ENCODE measurements at places on chromosomes 6 and 20.

DNA sequence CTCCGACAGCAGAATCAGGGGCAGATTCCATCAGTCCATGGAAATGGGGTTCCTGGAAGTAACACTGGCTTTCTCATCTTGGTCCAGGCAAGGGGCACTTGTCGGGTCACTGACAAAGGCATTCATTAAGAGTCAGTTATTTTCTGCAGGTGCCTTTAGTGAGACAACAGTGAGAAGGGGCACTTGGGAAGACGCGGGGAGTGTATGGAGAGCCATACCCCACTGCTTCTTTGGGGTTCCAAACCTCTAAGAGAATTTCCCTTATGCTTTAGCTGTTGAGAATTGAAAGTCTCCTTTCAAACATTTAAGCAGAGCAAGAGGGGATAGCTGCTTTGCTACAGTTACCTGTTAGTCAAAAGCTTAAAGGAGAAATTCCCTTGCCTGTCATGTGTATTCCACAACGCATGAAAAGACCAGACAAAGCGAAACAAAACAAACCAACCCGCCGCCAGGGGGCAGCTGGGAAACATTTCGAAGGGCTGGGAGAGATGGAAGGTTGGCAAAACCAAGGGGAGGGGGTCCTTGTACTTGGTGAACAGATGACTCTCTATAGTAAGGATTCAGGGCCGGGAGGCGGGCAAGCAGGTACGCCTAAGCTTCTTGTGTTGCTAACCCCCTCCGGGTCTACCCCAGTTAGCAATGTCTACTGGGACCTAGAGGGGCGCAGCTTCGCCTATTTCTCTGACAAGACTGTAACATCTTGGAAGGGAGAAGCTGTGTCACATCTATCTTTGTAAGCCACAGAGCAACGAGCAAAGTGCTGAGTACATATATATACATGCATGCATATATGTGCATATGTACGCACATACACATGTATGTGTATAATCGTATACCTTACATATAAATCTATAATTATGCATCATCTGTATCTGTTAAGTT is 474.9 kb upstream of the AGPAT4 start:
- no peak for DNase-seq

GRCh38 chr6:44023586-44024454 is 103.4 kb downstream of the MRPL14 start:
- no peak for DNase-seq

- peak; percentile 69 for DNase-seq
Measured at GRCh38 chr6:85449818-85450759, at the start of gene NT5E. NT5E (plus strand) TSS chr6:85450083; CDS start chr6:85450140, 57 bp downstream.

- DNase-seq: no peak
Measured at GRCh38 chr6:24607310-24608105, 38.5 kb downstream of the KIAA0319 start.

DNA sequence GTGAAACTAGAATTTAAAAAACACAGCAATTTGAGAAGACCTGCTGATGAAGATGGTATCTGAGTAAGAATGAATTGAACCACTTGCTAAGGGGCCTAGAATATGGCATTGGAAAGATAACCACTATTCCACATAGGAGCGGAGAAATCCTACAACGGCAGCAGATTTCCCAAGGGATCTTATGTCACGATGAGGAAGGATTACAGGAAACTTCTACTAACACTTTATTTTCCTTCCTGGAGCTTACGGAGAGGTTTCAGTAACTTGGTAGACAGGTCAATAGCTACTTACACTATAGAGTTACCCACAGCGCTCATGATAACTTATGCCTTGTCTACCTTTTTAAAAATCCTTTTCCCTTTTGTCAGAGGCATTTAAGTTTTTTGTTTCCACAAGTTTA is 11.8 kb upstream of the TCF21 start:
- DNase-seq: no peak
